ENCODE measurements at places on chromosomes 13 and 19.
A peak's percentile ranks its signal among the peaks of the same experiment; 100 is the strongest.

DNA sequence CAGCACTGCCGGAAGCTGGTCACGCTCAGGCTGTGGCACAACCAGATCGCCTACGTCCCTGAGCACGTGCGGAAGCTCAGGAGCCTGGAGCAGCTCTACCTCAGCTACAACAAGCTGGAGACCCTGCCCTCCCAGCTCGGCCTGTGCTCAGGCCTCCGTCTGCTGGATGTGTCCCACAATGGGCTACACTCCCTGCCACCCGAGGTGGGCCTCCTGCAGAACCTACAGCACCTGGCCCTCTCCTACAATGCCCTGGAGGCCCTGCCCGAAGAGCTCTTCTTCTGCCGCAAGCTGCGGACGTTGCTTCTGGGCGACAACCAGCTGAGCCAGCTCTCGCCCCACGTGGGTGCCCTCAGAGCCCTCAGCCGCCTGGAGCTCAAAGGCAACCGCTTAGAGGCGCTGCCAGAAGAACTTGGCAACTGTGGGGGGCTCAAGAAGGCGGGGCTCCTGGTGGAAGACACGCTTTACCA is 3.2 kb upstream of the MAP2K7 start:
- no peak for DNase-seq

DNA sequence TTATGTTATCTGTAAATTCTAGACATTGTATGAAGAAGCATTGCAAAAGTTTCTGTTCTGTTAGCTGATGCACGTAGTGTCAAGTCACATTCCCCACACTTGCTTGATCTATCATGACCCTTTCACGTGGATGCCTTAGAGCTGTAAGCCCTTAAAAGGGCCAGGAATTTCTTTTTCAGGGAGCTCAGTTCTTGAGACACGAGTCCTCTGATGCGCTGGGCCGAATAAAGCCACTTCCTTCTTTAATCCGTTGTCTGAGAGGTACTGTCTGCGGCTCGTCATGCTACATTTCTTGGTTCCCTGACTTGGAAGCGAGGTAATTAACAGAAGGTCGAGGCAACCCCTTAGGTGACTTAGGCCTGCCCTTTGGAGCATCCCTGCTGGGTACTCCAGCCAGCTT is 5.8 kb downstream of the ZNF816 start:
- DNase-seq = no peak

DNA sequence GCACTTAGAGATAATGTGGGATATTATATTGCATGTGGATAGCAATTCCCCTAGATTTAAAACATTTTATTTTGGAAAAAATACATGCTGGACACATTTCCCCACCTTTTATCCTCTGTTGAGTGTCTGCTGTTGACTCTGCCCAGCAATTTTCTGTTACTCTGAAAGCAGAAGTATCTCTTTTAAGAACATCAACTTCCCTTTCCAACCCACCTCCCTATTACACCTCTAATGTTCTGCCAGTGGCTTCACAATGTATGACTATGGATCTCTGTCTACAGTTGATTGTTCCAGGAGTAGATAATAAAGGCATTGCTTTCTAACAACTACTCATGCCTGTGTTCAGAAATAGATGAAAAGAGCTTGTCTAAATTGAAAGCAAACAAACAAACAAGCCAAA is 754.8 kb upstream of the SLITRK6 start:
- DNase-seq = no peak

GRCh38 chr19:32464279-32464678 is 58.7 kb downstream of the DPY19L3 start:
- DNase-seq = peak; percentile 37

DNA sequence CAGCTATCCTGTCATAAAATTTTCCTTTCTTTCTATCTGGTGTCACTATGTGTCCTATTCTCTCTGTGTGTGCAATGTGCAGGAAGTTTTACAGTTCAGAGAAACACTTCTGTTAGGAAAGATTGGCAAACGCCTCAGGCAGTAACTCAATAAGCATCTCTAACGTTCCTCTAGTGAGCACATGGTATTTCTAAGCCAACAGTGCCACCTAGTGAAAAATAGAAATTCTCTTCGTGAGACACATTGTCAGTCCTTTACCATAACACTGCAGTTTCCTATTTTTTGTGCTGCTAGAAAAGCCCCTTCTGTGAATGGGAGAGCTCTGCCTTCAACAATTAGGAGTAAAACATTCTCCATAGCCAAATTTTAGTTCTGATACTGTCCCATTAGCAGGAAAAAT is 50.7 kb downstream of the ZNF723 start:
- peak; percentile 6 for DNase-seq

DNA sequence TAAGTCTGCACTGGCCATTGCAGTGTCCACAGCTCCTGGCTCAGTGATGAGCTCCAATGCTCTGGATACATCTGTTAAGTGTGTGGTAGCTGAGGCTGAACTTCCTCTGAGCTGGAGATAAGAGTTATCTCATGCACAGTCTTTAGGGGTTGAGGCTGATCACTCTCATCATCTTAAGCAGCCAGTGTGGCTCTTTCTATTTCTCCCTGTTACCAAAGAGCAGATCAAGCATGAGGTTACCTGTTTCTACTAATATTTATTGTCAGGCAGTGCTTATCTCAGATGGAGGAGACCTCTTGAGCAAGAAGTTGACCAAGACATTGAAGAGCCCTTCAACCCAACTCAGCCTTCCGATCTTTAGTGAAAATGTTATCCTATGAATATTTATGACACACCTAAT is 6.6 kb upstream of the OR10H2 start:
- no peak for DNase-seq

DNA sequence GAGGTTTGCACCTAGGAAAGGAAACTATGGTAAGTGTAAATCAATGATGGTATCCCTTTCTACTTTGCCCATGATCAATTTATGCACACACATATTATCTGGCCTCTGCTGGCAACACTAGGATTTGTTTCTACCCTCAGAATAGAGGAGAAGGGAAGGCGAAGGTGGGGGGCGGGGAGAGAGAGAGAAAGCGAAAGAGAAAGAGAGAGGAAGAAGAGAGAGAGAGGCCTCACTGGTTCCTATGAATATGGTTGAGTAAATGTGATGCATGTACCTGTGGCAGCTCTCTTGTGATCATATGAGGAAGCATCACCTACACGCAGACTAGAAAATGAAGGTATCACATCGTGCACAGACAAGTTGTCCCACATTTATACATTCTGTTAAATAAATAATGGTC is 882.0 kb upstream of the SLITRK6 start:
- no peak for DNase-seq
